Hematopoietic multipotent progenitor cell (in vitro differentiated cells): ENCODE measurements at places on chromosomes 5 and 9. TPM values are rescaled to one million over a fixed set of nuclear protein-coding genes. Genes with fewer than 3 reads are reported as not detected.

LCN15 gene
- not detected for total RNA-seq

PAPPA gene
- under 0.01 TPM for total RNA-seq

MLANA gene
- total RNA-seq = not detected

NUTM2F gene
- not detected for total RNA-seq

COL23A1 gene
- total RNA-seq = 0.27 TPM
